ENCODE measurements at places on chromosomes 3 and 15. TPM values are rescaled to one million over a fixed set of nuclear protein-coding genes. Genes with fewer than 3 reads are reported as not detected.

The NR1I2 gene
- not detected for total RNA-seq

The GP9 gene
- not detected for total RNA-seq

The HESX1 gene
- total RNA-seq = 0.33 TPM

The TBC1D2B gene
- total RNA-seq = 34.1 TPM

The USP19 gene
- total RNA-seq = 29.6 TPM

The RNU5B-1 gene
- not detected for total RNA-seq

The NEK10 gene
- total RNA-seq = 11.6 TPM

The LINGO1 gene
- total RNA-seq = 0.33 TPM

The WNT5A gene
- 3.0 TPM for total RNA-seq

The MST1R gene
- 0.33 TPM for total RNA-seq
